ENCODE measurements at places on chromosomes 4 and X.

GRCh38 chr4:121336706-121337105, 44.1 kb downstream of the QRFPR start:
- DNase-seq = peak; percentile 11

DNA sequence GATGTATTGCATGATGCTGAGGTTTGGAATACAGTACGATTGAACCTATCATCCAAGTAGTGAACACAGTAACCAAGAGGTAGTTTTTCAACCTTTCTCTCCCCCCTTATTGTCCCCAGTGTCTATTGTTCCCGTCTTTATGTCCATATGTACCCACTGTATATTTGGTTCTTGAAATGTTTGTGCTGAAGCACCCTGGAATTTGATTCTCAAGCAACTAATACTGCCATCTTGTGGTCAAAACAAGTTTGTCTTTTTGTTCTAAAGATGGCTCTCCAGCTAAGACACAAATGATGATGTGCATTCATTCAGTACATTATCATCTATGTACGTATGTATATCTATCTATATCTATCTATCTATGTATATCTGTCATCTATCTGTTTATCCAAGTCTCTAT, 33.5 kb upstream of the DCX start:
- no peak for DNase-seq

- DNase-seq = no peak
These were observed 98.9 kb downstream of the SPRY1 start for GRCh38 chr4:123495530-123495929.

GRCh38 chrX:68699960-68700746, 52.7 kb downstream of the STARD8 start:
- DNase-seq = no peak

GRCh38 chr4:8592366-8593263, at the start of gene CPZ:
Gene CPZ, plus strand, starts transcription at chr4:8592765. Its CDS starts 69 bp downstream, at chr4:8592834.
- no peak for DNase-seq

DNA sequence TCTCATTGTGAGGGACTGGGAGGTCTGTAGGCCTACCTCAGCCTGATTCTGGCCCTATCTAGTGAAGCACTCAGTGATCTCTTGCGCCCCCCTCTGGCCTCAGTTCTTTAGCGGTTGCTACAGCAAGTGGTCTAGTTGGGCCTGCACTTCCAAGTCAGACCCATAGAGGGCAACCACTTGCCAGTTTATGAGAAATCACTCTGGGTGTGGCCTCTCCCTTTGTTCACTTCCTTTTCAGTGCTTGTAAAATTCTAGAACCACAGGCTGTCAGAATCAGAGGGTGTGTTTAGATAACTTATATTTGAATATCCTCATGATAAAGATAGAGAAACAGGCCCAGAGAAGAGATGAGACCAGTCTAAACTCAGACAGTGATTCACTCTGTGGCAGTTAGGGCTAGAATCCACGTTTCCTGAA, 60.9 kb upstream of the LAS1L start:
- DNase-seq = peak; percentile 96

- no peak for DNase-seq
These were observed 717.2 kb upstream of the ADGRL3 start for GRCh38 chr4:60482921-60483351.

- DNase-seq = no peak
These were observed 421.2 kb downstream of the TRAM1L1 start for GRCh38 chr4:116664198-116664597.

GRCh38 chr4:167052631-167053091, 181.6 kb downstream of the SPOCK3 start:
- DNase-seq = no peak

- DNase-seq = no peak
These were observed 16.0 kb downstream of the ARSD start for GRCh38 chrX:2913118-2913517.

DNA sequence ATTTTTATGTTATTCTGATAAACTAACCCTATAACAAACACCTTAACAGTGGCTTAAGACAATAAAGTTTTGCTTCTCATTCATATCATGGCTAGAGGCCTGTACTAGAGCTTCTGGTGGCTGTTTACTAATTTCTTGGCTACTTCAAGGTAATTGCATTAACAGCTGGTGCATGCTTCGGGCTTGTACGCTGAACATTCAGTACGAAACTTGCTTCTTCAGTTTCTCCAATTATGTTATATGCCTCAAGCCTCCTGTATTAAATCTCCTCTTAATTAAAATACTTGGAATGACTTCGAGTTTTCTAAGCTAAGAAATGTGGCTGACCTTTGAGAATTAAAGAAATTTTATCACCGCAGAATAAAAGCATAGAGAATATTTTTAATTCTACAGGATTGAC, 138.9 kb upstream of the TRAM1L1 start:
- DNase-seq = no peak

- DNase-seq = no peak
These were observed 15.7 kb downstream of the ATP10D start for GRCh38 chr4:47500776-47501175.

GRCh38 chr4:185911556-185912064, 99.6 kb upstream of the SORBS2 start:
- DNase-seq = no peak

DNA sequence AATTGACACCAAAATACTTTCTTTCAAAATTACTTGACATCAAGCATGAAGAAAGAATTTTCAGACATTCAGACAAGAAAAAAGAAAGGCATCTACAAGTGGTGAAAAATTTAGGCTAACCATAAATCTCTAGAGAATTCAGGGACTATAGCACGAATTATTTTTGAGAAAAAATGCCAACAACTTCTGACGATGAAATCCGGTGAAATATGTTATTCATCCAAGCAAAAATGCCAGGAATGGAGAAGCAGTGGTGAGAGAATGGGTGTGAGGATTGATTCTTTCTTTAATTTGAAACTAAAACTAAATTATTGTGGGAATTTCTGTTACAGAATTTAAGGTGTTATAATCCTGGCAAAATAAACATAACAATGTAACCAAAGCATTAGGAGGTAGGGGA, 69.4 kb upstream of the SORBS2 start:
- DNase-seq = no peak

GRCh38 chr4:76874176-76874575, 23.8 kb downstream of the SOWAHB start:
- DNase-seq = no peak

- no peak for DNase-seq
These were observed 1707.9 kb upstream of the PCDH10 start for GRCh38 chr4:131441004-131441688.

- DNase-seq = peak; percentile 51
These were observed 29.1 kb upstream of the TRO start for GRCh38 chrX:54891573-54891972.

GRCh38 chrX:132861076-132861475, 97.4 kb downstream of the HS6ST2 start:
- DNase-seq = no peak

DNA sequence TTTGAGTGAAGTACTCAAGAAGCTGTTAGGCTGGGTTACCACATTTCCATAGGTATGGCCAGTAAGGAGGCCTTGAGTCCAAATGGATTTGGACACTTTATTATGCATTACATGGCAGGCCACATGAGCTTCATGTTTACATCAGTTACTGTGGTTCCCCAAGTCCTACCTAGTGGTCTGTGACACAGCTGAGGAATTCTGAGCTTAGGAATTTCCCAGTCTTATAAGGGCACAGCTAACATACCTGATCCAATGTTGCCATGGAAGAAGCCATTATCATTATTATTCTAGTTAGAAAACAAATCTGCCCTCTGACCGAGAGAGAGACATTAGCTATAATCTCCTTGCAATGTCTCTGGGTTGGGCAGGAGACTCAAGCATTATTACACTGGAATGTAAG, 174.4 kb upstream of the NUDT10 start:
- no peak for DNase-seq

DNA sequence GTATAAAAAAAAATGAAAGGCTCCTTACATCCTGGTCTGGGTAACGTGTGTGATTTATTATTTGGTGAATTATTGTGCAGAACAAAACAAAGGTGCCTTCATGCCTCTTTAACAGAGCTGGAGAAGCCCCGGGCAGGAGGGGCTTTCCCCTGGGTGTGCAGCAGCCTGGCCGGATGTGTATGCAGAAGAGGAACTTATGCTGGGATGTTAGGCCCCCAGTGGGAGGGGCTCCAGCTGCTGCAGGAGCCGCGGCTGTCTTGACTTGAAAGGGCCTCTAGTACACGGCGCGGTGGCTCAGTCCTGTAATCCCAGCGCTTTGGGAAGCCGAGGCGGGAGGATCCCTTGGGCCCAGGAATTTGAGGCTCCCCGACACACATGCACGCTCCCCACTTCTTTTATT, 16.0 kb downstream of the CCNQ start:
- DNase-seq = peak; percentile 81

GRCh38 chrX:124467202-124467601, 120.8 kb downstream of the SH2D1A start:
- DNase-seq = no peak

DNA sequence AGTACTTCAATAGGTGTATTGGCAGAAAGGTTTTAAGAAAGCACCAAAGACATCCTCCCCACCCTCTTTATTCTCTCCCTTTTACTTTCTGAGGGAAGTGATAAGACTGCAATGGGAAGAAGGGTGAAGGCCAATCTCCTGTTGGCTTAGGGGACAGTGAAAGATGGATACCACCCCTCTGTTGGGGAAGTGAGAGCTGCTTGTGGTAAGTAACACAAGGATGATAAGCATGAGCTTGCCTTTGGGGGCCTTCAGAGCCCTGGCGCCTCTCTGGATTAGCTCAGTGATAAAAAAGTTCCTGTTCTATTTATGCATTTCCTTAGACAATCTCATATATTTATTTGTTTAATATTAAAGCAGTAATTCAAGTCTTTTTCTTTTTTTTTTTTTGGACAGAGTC, 5.2 kb upstream of the KLF8 start:
- no peak for DNase-seq

GRCh38 chr4:189436207-189436606, 504.5 kb upstream of the FRG1 start:
- no peak for DNase-seq

- no peak for DNase-seq
These were observed 45.0 kb downstream of the ASMT start for GRCh38 chrX:1659664-1660461.

GRCh38 chrX:18119856-18120255, 100.8 kb downstream of the BEND2 start:
- peak; percentile 4 for DNase-seq

DNA sequence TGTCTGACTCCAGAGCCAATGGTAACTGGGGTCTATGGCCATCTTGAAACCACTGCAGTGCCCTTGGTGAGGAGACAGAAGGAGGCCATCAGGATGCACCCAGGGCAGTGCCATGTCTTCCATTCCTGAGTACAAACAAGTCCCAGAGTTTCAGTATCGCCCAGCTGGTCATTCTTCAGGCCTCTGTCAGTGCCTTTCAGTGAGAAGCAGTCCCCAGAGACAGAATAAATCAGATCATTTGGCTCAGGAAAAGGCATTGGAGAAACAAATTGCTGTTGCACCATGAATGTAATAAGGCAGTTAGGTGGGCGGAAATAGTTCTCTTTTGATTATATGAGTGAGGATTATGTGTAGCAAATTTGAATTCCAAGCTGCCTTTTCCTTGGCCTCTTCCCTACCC, 21.3 kb downstream of the ADGRG4 start:
- no peak for DNase-seq

DNA sequence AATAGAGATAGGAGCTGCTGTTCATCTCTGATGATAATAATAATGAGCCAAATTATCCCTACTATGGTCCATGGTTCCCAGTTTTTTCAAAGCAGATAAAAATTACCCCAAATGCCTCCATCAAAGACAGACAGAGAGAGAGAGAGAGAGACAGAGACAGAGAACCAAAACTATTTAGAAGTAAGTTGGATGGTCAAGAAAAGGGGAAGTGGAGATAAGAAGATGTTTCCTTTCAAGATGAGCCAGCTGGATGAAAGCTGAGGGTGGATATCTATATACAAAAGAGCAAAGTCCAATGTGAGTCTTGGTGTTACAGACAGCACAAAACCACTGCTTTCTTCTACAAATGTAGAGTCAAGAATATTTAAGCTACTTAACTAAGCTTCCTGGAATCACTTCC, 173.9 kb downstream of the GRIA3 start:
- no peak for DNase-seq

GRCh38 chr4:14910411-14910810, 91.9 kb upstream of the CPEB2 start:
- no peak for DNase-seq

- DNase-seq = no peak
These were observed 270.6 kb downstream of the FBXO8 start for GRCh38 chr4:174012886-174013259.

DNA sequence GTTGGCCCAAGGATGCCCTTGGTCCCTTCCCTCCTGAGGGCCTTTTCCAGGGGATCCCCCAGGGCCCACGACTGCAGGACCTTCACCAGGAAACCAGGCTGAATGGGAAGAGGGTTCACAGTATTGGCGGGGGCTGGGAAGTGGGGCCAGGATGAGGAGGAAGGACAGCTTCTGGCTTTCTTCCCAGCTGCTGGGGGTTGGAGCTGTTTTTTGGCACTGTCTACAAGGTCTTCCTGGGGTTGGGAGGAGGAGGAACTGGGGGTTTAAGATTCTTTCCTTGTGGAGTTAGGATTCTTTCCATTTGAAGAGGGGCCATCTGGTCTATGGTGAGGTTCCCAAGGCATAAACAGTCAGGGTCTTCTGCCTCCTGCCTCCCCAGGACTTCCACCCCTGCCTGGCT, 64.8 kb downstream of the KIF4A start:
- no peak for DNase-seq

DNA sequence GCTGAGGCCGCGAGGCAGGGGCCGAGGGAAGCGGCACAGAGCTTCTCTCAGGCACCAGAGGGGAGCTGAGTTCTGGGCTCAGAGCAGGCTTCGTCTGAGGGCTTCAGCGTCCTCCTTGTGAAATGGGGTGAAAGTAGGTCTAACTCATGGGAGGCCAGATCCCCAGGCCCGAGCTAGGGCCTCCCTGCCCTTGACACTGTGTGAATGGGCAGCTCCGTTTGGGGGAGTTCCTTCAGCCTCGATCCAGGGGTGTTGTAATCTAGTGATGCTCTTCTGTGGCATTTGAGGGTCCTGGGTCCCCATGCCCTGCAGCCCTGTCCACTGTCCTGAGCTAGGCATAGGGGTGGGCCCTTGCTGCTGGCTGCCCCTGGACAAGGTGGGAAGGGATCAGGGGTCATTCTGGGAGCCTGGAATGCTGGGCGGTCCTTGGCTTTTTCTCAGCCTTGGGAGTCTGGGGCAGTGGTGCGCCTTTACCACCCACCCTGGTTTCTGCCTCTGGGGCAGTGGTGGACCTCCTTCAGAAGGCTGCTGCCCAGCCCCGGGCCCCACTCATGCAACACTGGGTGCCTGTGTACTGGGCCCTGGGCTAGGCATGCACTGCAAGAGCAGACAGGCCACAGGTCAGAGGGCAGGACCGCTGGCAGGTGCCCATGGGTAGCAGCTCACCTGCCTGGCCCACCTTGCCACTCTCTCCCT, 4.1 kb downstream of the SH3BP2 start:
- DNase-seq = no peak

GRCh38 chr4:168509786-168510185, 12.9 kb downstream of the PALLD start:
- DNase-seq = peak; percentile 66

- no peak for DNase-seq
These were observed 17.0 kb downstream of the NELFA start for GRCh38 chr4:1991596-1992434.
